ENCODE measurements at places on chromosomes 3 and 15.

DNA sequence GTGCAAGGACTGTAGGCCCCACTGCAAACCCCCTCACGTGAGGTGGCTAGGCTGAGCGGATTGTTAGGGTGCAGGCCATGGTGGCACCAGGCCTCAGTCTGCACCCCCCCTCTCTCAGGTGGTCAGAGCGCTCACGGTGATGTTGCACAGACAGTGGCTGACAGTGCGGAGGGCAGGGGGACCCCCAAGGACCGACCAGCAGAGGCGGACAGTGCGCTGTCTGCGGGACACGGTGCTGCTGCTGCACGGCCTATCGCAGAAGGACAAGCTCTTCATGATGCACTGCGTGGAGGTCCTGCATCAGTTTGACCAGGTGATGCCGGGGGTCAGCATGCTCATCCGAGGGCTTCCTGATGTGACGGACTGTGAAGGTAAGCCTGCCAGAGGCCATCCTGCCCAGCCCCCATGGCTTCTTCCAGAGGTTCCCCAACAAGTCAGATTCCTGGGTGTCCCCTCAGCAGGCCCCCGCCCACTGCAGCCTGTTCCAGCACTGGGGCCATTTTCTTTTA is 18.2 kb downstream of the ATRIP start:
- no peak for DNase-seq

- no peak for DNase-seq
These were observed 36.8 kb downstream of the TMEM108 start for GRCh38 chr3:133074977-133075376.

DNA sequence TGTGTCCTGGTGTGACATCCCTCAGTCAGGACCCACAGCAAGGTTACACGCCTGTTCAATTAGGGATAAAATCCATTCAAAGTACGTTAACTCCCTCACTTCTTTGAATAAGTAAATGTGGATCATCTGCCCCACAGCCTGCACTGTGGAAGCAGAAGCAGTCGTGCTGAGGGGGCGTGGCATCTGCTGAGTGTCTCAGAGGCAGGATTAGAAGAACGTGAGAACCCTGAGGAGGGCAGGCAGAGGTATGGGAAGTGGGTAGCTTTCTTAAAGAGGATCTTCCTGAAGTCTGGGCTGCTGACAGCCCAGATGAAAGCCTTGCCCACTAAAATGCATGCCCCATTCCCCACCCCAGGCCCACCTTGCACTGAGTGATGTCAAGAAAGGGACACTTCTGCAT is 28.5 kb downstream of the CRABP1 start:
- DNase-seq = no peak

GRCh38 chr3:186109897-186110803 is 1.3 kb upstream of the ETV5 start:
- DNase-seq = peak; percentile 6

- DNase-seq = no peak
These were observed 49.0 kb downstream of the DZIP1L start for GRCh38 chr3:138066383-138066782.

DNA sequence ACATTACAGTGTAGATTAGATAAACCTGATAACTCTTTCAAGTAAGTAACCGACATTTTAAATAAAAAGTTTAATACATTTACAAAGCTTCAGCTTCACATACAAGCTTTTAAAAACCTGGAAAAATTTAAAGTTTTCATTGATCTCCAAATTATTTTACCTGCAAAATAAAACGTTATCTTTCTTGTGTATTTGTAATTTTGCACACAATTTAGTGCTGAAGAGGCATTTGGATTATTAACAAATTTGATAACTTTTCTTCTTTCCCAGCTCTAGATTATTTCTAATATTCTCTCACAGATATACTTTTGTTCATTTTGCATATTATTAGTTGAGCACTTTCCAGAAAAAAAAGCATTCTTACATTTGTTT is 24.2 kb upstream of the MBNL1 start:
- DNase-seq = no peak

DNA sequence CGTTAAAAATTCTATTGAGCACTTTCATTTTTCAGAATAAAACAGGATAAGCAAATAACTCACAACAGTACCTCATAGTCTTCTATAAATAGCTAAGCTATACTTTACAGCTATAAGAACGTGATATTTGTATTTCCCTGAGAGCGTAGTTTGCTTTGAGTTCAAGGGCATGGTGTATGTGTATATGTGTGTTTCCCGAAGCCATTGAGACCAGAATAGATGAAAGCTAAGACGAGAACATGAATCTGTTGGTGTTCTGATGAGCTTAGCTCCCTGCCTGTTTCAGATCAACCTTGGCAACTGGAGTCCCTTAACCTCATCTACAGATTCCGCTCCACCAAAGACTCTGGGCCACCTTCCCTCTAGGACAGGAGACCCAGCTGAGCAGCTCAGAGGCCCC is 59.5 kb upstream of the MCF2L2 start:
- no peak for DNase-seq

DNA sequence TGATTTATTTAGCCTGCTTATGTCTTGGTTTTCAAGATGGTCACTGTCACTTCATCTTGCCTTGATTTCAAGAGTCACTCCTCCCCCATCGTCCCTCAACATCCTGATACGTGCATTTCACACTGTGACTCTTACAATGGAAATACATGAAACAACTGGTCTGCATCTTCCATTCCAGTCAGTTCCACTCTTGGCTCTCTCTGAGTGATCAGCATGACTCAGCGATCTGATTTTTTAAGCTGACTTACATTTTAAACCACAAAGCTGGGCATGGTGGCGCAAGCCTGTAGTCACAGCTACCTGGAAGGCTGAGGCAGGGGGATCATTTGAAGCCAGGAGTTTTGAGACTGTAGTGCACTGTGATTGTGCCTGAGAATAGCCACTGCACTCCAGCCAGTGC is 271.2 kb upstream of the ROPN1 start:
- no peak for DNase-seq

GRCh38 chr3:109926376-109926775 is 589.0 kb upstream of the DPPA4 start:
- no peak for DNase-seq

- DNase-seq = no peak
These were observed 13.9 kb upstream of the MGLL start for GRCh38 chr3:127835993-127836882.

DNA sequence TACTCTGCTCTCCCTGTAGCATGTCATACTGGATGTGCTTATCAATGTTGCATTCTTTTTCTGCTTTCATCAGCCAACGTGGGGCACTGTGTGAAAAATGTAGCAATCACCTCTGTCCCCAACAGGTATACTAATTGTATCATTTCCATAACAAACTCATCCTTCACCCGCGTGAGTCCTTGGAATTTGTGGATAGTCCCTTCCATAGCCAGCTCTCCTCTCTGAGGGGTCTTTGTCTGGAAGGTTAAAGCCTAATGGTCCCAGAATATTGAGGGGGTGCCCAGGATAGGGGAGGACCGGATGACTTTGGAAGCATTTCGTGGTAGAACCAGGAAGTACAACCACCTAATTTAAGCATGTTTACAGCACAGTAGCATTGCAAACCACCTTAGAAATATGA is 124.6 kb downstream of the FOXB1 start:
- DNase-seq = no peak

GRCh38 chr15:72532991-72533601 is 59.0 kb downstream of the ARIH1 start:
- no peak for DNase-seq

DNA sequence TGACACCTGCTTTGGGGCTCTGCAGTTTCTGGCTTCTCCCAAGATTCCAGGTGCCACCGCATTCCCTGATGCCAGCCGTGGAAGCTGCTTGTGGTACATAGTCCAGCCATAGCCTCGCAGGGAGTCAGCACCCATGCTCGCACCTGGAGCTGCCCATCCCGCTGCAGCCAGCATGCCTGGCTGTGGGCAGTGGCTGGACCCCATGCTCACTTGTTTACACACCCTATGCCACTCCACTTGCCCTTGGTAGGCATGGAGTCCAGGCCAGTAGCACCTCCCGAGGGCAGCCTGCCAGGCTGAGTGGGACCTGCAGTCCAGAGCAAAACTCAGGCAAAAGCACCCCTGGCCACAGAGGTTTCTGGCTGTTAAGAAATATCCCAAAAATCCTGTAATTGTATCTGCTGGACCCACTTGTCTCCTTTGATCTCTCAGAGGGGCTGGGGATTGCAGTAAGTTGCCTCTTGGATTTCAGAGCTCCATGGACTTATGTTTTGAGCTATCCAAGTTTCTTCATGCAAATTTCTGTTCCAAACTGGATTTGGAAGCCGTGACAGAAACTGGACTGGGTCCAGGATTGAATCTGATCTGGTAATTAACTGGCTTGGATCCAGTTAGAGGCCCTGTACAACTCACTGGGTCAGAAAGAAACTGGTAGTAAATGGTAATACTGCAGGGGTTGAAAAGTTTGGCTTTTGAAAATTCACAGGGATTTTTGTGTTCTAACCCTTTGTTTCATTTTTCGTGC is 149.3 kb downstream of the FMN1 start:
- no peak for DNase-seq

- no peak for DNase-seq
These were observed 1.3 kb downstream of the FAM43A start for GRCh38 chr3:194686816-194687637.

GRCh38 chr3:33105341-33105948 is 8.4 kb upstream of the CRTAP start:
- no peak for DNase-seq

DNA sequence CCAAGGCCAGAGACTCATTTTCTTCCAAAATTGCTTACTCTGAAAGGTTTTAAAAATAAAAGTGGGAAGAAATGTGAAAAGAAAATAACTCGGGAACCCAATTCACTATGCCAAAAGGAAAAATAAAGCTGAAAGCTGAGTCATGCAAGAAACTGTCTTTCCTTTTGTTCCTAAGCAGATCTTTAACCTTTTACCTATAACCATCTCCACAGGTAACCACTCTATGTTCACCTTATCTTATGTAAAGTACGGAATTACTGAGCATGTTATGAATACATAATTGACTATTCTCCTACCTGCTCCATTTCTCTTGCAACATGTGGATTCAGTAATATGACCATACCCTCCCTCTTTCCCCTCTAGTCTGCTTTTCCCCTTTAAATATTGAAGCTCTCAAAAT is 62.0 kb downstream of the MINDY4B start:
- DNase-seq = no peak

DNA sequence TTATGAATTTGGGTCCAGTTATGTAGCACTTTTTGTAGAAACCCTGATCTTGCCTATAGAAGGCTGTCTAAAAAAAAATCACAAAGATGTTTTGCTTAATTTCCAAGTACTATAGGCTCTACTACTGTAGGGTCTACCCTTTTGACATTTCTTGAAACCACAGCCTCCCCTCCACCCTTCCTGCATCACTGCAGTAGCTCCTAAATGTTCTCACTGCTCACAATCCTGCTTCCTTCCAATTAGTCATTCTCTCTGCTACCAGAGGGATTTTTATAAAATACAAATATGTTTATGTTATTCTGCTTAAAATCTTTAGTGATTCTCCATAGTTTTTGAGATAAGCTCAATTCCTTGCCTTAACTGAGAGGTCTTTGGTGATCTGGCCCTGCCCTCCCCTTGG is 114.0 kb downstream of the CYP19A1 start:
- DNase-seq = no peak

GRCh38 chr3:168336276-168336675 is 240.6 kb upstream of the GOLIM4 start:
- DNase-seq = no peak

- DNase-seq = no peak
These were observed 97.3 kb downstream of the RTP4 start for GRCh38 chr3:187465503-187465902.

DNA sequence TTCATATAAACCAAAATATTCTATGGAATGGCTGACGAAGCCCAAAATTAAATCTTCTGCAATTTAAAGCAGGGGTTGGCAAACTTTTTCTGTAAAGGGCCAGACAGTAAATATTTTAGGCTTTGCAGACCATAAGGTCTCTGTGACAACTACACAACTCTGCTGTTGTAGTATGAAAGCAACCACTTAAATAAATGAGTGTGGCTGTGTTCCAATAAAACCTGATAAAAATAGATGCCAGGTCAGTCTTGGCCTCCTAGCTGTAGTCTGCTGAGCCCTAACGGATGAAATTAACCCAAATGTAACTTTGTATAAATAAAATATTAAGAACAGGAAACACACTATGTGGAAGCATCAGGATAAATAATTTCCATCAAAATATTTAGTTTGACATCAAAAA is 104.2 kb downstream of the FBXL22 start:
- no peak for DNase-seq

GRCh38 chr3:155153242-155154186 is 73.4 kb downstream of the MME start:
- no peak for DNase-seq

- DNase-seq = no peak
These were observed 133.5 kb downstream of the APBA2 start for GRCh38 chr15:29018995-29019976.

DNA sequence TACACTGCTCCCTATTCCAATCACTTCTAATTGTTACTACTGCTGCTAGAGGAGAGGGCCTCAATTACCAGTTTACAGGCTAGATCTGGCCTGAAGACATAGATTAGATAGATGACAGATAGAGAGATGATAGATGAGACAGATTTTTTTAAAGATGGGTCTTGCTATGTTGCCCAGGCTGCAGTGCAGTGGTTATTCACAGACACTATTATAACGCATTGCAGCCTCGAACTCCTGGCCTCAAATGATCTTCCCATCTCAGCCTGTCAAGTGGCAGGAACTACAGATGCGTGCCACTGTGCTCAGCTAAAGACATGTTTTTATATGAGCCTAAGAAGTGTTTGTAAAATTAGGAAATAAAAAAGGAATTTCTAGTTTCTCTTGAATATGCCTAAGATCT is 6.2 kb downstream of the SLC33A1 start:
- no peak for DNase-seq

DNA sequence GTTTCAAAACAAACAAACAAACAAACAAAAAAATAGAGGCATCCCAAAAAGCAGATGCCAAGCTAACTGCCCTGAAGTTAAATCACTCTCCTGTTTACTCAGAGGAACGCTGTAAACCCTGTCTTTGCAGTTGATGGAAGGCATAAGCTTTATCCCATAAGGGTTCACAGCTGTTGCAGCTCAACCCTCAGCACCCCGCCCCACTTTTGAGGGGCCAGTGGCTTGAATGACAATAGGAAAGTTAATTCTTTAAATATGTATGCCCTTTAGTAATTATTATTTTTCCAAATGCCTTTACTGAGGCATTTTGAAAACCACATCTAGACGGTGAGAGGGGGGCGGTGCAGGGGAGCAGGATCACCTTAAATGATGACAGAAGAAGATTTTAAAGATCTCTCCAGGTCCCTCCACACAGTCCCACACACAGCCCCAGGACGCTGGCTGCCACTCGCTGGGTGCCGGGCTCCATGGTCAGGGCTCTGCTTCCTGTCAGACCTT is 272.1 kb downstream of the FAM43A start:
- DNase-seq = no peak

DNA sequence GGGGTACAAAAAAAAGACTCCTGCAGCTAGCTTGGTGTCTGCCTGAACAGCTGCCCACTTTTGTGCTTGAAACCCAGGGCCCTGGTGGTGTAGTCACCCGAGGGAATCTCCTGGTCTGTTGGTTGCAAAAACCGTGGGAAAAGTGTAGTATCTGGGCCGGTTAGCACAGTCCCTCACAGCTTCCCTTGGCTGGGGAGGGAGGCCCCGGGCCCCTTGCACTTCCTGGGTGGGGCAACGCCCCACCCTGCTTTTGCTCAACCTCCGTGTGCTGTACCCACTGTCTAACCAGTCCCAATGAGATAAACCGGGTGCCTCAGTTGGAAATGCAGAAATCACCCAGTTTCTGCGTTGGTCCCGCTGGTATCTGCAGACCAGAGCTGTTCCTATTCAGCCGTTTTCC is 211.7 kb upstream of the ZPLD1 start:
- no peak for DNase-seq

All from substantia nigra (tissue), 51 donors.